ENCODE measurements at places on chromosomes 7 and 10. TPM values are rescaled to one million over a fixed set of nuclear protein-coding genes. Genes with fewer than 3 reads are reported as not detected.

Gene MET
- total RNA-seq, result not detected

Gene CCDC7
- 50.1 TPM for total RNA-seq

Gene TBXAS1
- total RNA-seq, result 0.43 TPM

Gene UTF1
- total RNA-seq, result not detected

Gene KCP
- total RNA-seq, result 0.43 TPM

Gene VIPR2
- total RNA-seq, result 0.73 TPM

Gene PLEKHS1
- not detected for total RNA-seq

Gene AOC1
- not detected for total RNA-seq

Gene AGMO
- not detected for total RNA-seq

Gene SHOC2
- total RNA-seq, result 74.6 TPM

Gene MYL10
- total RNA-seq, result not detected

Gene COL26A1
- total RNA-seq, result not detected

Gene PILRB
- total RNA-seq, result 73.6 TPM

DNA sequence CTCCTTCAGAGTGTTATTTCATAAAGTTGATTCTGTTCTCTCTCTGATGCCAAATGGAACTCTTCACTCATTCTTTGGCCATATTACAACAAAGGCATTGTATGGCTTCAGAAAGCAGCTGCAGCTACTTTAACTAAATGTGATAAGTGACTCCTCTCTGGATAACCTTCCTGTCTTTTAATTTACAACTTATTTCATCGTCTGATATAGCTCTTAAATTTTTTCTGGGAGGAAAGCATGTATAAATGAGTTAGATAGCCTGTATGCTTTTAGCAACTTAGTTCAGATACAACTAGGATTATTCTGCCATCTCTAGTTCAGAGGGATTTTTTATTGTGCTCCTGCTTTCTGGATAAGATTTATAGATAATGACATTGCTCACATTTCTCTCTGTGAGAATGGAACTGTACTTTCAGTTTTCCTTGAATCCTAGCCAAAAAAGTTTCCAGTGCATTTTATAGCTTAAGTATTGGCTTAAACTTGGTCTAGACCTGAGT lies 57.5 kb downstream of the KLHDC10 start:
- DNase-seq, result no peak

DNA sequence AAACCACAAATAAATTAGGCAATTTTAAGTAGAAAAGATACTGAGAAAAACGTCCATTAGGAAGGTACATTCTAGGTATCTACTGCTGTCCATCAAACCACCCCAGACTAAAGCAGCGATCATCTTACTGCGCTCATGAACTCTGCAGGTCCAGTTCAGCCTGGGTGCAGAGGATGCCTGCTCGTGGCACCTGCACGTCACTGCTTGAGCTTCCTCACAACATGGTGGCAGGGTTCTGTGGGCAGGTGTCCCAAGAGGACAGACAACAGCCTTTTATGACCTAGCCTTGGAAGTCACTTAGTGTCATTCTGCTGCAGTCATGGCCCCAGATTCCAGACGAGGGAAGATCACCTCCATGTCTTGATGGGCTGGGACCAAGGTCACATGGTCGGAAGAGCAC lies 93.4 kb downstream of the MICALL2 start:
- no peak for DNase-seq

DNA sequence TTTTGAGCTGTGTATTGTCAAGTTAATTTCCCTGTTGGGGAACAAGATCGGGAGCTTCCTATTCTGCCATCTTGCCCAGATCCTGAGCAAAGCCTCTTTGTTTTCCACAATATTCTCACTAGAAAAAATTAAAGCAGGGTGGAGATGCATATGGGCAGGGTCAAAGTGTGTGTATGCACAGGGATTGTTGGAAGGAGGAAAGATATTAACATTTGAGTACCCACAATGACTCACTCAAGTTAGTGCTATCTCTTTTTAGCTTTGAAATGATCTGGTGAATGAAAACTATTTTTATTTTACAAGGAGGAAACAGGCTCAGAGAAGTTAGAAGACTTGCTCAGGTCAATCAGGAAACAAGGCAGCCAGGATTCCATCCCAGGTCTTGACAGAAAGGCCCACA lies 6.7 kb upstream of the BTBD16 start:
- no peak for DNase-seq

DNA sequence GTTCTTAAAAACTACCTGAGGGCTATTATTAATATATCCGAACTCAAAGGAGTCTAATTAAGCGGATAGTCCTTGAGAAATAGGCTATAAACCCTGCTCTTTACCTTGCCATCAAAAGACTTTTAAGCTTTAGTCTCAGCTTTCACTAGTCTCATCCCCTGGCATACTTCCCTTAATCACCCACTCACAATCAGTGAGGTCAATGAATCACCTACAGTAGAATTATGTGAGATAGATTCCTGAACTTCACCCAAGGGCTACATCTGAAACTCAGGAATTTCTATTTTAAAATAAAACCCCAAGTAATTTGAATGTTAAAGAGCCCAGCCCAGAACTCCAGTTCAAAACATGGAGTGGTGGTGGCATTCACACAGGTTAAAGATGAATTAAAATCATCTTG lies 108.7 kb downstream of the ETV1 start:
- no peak for DNase-seq

DNA sequence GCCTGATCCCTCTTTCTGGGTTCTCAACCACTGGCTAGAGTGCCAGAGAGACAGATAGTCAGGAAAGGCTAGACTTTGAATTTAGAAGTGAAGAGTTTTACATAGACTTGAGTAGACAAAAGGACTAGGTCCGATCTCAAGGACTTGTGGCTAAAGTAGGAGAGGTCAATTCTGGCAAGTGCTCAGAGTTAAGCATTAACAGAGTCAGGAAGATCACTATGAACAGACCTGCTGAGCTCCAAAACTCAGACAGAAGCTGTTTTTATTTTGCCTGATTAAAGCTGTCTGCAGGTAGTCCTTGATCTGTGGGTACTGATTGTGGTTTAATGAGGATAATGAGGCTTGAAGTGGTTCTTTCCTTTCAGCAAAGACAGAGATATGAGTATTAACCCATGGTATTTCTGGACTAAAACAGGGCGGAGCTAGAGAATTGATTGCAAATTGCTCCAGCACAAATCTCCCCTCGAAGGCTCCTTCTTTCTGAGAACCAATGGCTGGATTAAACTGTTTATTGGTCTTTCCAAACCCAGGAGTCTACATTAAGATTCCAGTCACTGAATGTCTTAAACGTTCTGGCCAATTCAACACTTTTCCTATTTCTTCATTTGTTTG lies 423.2 kb downstream of the IPMK start:
- no peak for DNase-seq

DNA sequence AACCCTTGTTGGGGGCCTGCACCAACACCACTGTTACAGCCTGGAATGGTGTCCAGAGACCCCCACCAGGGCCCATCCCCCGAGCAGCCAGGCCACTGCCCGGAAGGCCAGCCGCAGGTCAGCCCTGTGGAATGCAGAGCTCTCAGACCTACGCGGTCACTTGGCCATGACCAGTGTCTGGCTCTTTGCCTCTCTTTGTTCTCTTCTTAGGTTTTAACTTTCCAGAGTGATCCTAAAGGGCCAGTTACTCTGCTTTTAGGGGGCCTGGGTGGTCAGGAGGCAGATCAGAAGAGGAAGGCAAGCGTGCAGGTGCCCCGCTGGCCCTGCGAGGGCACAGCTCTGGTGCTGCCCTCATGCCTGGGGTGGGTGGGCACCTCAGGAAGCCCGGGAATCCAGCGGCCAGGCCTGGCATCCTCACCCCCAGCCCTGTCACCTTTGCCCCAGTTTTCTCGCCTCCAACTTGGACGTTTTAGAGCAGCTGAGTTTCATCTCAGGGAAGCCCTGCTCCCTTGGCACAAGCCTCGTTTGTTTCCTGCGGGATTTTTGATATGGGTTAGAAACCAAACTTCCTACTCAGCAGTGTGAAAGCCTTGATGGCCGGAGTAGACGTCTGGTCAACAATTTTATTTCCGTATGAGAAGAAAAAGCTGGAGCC lies 62.5 kb upstream of the CHST15 start:
- DNase-seq, result no peak

DNA sequence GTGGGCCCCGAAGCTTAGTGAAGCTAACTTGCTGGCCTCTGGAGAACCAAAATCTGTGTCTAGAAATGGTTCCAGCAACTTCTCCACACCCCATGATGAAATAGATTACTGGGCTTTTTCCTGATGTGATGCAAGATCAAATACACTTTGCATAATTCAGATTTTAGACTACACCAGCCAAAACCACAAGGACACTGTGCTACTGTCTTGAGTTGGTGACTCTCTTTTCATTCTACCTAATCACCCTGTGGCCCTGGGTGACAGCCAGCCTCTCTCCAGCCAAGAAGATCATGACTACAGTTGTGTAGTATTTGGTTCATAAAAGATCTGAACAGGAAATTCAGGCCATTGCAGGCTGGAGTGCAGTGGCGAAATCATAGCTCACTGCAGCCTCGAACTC lies 22.2 kb downstream of the AZGP1 start:
- no peak for DNase-seq

DNA sequence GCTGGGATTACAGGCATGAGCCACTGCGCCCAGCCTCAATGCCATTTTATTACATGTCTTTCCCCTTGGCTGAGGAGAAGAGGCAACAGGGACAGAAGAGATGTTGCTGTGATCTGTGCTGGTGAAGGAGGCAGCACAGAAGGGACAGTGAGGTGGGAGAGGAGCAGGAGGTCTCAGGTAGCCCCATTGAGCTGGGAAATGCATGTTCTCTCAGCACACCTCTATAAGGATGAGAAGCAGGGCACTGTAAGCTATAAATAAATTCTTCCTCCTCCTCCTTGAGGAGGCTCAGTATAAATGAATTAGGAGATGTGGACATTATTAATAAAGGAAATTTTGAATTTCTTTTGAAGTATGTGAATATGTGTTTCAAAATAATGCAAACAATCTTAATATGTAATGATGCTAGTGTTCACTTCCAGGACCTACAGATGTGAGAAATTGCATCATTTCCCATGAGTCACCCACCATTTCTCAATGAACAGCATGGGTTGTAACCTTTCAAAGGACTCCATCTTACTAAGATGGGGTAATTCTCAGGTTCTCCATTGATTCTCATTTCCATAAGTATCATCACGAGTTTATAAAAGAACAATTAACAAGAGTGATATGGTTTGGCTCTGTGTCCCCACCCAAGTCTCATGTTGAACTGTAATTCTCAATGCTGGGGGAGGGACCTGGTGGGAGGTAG lies 88.9 kb upstream of the ODAD2 start:
- no peak for DNase-seq

GRCh38 chr7:74040791-74041520 lies 13.0 kb downstream of the ELN start:
- DNase-seq, result no peak

GRCh38 chr10:33967606-33968120 lies 633.2 kb upstream of the NRP1 start:
- DNase-seq, result no peak

- no peak for DNase-seq
These were observed 4.0 kb downstream of the IDI1 start for GRCh38 chr10:1044964-1045363.

DNA sequence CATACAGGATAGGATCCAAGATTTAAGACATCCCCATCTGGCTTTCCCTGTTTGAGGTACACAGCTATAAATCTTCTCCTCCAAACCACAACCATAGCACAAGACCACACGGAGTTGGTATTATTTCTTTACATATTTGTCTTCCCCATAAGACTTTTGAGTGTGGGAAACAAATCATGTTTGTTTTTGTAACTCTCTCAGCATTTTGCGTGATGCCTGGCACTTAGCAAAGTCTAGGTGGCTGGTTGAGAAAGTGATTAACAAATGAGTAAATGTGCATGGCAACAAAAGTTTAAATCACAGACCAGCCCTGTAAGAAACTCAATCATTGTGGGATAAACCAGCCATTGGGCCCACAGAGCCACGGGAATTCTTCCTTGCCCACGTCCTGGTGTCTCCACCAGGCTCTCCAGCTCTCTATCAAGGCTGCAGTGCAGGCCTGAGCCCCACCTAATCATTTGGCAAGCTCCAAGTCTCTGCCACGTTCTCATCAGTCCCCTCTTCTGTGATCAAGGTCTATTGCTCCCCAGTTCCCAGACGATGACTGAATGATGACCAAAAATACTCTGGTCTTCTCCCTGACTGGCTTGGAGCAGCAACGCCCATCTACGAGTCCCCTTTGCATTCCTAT lies 317.8 kb downstream of the TNS3 start:
- no peak for DNase-seq

DNA sequence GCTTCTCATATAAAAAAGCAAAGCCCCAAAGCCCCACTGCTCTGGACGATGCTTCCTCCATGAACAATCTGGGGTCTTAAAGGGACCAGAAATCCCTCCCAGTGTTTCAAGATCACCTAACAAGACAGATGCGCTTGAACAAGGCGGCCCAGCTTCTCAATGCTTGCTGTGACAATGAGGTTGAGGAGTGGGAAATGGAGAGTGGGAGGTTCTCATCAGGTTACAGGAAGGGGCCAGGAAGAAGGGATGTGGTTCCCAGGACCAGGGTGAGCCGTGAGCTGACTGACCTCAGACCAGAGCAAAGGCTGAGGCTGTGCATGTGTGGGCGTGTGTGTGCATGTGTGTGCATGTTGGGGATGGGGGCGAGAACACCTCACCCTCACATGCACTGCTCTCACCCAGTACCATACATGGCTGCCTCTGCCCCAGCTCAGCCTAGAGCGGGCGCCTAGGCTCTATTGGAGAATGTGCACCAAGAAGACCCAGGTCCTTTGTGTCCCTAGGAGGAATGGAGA lies 220.8 kb upstream of the GPR26 start:
- DNase-seq, result no peak

- no peak for DNase-seq
These were observed 77.6 kb upstream of the UNC5B start for GRCh38 chr10:71134732-71135211.

- no peak for DNase-seq
These were observed 146.3 kb downstream of the NXPH1 start for GRCh38 chr7:8579661-8580194.

GRCh38 chr10:125549653-125550052 lies 133.3 kb downstream of the TEX36 start:
- DNase-seq, result no peak

GRCh38 chr7:158975526-158976467 lies 119.4 kb downstream of the DYNC2I1 start:
- peak; percentile 41 for DNase-seq

- DNase-seq, result no peak
These were observed 867.5 kb downstream of the NRG3 start for GRCh38 chr10:82742478-82742877.

GRCh38 chr7:135884495-135885232 lies 92.5 kb downstream of the MTPN start:
- no peak for DNase-seq

GRCh38 chr10:67211680-67212079 lies 285.8 kb downstream of the LRRTM3 start:
- DNase-seq, result no peak

GRCh38 chr7:90560730-90561129 lies 35.4 kb upstream of the CDK14 start:
- no peak for DNase-seq

DNA sequence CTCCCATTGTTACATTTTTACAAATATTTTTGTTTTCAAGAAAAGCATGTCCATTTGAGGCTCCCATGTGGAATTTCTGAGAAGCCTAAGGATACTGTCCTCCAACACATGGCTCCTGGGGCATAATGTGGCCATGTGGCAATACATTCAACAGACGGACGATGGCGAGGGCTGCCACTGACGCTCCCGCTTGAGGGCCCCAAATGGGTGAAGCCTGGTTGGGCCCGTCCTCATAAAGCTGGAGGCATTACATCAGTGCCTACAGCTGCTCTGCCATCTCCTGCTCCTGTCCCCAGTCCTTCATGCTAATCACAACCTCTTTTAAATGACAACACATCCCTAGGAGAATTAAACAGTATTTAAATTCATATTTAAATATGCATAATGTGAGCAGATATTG lies 246.8 kb downstream of the TNS3 start:
- DNase-seq, result no peak
